ENCODE measurements at places on chromosomes 2 and 18. TPM values are rescaled to one million over a fixed set of nuclear protein-coding genes. Genes with fewer than 3 reads are reported as not detected.
A peak's percentile ranks its signal among the peaks of the same experiment; 100 is the strongest.

DNA sequence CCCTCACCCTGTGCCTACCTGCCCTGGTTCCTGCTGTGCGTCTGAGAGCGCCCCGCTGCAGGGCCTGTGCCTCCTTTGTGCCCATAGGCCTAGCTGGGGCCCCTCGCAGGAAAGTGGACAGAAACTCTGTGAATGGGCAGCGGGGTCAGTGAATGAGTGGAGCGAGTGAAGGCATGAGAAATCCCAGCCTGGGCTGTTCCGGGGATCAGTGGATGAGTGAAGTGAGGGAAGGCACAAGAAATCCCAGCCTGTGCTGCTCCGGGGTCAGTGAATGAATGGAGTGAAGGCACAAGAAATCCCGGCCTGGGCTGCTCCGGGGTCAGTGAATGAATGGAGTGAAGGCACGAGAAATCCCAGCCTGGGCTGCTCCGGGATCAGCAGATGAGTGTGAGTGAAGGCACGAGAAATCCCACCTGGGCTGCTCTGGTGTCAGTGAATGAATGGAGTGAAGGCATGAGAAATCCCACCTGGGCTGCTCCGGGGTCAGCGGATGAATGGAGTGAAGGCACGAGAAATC lies 2.0 kb downstream of the COLEC11 start:
- H3K27ac ChIP-seq: no peak overlapping the region
- no peak overlapping the region for H3K4me3 ChIP-seq
- no peak for DNase-seq
- no peaks in the 10 kb centered on the region for H3K36me3 ChIP-seq

GRCh38 chr2:159817283-159817682 lies 19.3 kb upstream of the CD302 start:
- no peak overlapping the region for H3K4me3 ChIP-seq
- no peak for DNase-seq
- H3K27ac ChIP-seq: no peak overlapping the region

The MYO7B gene
- 11.0 TPM for total RNA-seq

GRCh38 chr18:69400253-69400975 lies at the start of gene DOK6:
Gene DOK6 (plus strand): TSS chr18:69400888.
- peak within 1 kb of the TSS; percentile 57 for H3K27ac ChIP-seq
- no peaks in the 10 kb centered on the region for H3K4me1 ChIP-seq
- DNase-seq: peak; percentile 93
- peak within 1 kb of the TSS; percentile 87 for H3K4me3 ChIP-seq
- no peaks in the 10 kb centered on the region for H3K36me3 ChIP-seq
- H3K27me3 ChIP-seq: no peaks in the 10 kb centered on the region

DNA sequence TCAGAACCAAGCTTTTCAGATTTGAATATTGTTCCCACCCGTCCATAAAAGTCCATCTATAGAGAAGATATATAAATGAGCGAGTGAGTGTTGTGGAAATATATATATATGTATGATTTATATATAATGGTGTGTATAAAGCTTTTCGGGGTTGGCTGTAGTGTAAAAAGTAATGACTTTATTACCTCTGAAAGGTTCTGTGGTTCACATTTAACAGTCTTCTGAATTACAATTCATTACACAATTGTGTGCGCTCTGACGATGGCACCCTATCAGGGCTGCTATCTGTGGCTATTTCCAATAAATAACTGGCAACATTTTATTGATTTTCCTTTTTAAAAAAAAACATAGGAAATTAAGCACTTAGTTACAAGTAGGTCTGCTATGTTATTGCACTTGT lies 2.7 kb upstream of the BCL11A start:
- H3K27ac ChIP-seq: no peak overlapping the region
- H3K4me3 ChIP-seq: no peak overlapping the region
- H3K36me3 ChIP-seq: no peaks in the 10 kb centered on the region
- H3K27me3 ChIP-seq: peaks cover 31% of the 10 kb centered on the region
- no peak for DNase-seq

DNA sequence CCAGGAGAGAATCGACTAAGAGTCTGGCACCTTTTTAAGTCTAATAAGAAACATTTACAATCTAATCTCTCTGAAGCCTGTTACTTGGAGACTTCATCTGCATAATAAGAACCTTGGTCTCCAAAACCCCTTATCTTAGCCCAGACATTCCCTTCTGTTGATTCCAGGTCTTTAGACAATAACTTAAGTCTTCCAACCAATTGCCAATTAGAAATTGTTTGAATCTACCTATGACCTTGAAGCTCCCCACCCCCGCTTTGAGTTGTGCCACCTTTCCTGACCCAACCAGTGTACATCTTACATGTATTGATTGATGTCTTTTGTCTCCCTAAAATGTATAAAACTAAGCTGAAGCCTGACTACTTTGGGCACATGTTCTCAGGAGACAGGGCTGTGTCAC lies 49.5 kb upstream of the DTNA start:
- no peaks in the 10 kb centered on the region for H3K4me1 ChIP-seq
- no peak overlapping the region for H3K27ac ChIP-seq

The POTEE gene
- total RNA-seq: 0.09 TPM

- H3K27ac ChIP-seq: no peak overlapping the region
- H3K4me1 ChIP-seq: no peaks in the 10 kb centered on the region
- H3K4me3 ChIP-seq: no peak overlapping the region
- no peaks in the 10 kb centered on the region for H3K36me3 ChIP-seq
- H3K27me3 ChIP-seq: no peaks in the 10 kb centered on the region
- no peak for DNase-seq
Observed at GRCh38 chr18:47736376-47737140, 193.9 kb downstream of the SMAD2 start.

GRCh38 chr2:154689158-154689557 lies 9.3 kb upstream of the KCNJ3 start:
- H3K27me3 ChIP-seq: no peaks in the 10 kb centered on the region
- H3K4me3 ChIP-seq: no peak overlapping the region
- no peaks in the 10 kb centered on the region for H3K36me3 ChIP-seq
- no peak for DNase-seq
- H3K4me1 ChIP-seq: no peaks in the 10 kb centered on the region

- no peak overlapping the region for H3K27ac ChIP-seq
- no peaks in the 10 kb centered on the region for H3K36me3 ChIP-seq
- DNase-seq: no peak
Observed at GRCh38 chr2:67036444-67036843, 360.7 kb upstream of the ETAA1 start.
